ENCODE measurements at places on chromosomes 3 and 15.
A peak's percentile ranks its signal among the peaks of the same experiment; 100 is the strongest.

DNA sequence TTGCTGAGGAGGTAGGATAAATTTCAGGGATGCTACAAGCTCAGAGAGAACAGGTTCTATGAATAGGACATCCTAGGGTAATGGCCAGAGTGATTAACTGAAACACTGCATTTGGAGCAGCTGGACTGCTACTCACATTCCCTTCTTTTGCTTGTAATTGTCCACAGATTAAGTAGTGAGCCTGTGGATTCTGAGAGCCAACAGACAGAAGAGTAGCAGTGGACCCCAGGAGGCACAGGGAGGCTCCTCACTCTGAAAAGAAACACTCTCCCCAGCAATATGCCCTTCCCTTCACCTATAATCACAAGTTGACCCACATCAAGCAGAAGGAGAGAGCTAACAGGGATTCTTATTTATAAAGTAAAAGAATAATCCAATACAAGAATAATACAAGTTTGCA is 10.6 kb upstream of the RFX7 start:
- H3K4me3 ChIP-seq = no peak overlapping the region
- H3K27me3 ChIP-seq = no peaks in the 10 kb centered on the region
- no peak for DNase-seq
- no peaks in the 10 kb centered on the region for H3K36me3 ChIP-seq

DNA sequence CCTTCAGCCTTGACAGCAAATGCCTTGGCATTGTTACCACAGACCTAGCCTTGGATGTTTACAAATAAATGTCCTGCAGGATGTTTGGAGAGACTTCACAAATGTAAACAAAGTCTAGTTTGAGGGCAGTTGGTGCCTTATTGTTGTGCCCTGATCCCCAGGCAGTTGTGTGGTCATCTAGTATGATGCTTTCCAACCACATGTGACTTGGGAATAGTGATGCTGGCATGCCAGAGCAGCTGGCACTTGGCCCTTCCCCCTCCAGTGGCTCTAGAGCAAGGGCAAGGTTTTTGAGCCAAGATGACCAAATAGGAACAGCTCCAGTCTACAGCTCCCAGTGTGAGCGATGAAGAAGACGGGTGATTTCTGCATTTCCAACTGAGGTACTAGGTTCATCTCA is 258.2 kb downstream of the ADAMTS17 start:
- no peak overlapping the region for H3K4me3 ChIP-seq
- H3K36me3 ChIP-seq = no peaks in the 10 kb centered on the region
- no peaks in the 10 kb centered on the region for H3K4me1 ChIP-seq

DNA sequence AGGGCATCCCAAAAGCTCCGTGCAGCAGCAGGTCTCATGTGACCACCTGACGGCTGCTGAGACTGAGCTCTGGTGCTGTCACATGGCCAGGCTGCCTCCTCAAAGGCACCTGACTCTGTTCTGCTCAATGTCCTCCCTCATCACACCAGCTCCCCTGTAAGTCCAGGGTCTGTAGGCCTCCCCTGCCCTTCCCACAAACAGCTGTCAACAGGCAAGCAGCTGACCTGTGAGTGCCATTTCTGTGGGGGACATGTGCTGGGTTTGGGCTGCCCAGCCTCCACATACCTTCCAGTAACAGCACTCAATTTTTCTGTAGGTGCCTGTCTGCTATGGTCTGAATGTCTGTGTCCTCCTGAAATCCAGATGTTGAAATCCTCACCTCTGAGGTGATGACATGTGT is 11.2 kb downstream of the NUP210 start:
- peaks cover 9% of the 10 kb centered on the region for H3K4me1 ChIP-seq
- DNase-seq = no peak
- no peaks in the 10 kb centered on the region for H3K36me3 ChIP-seq
- H3K4me3 ChIP-seq = no peak overlapping the region
- no peak overlapping the region for H3K27ac ChIP-seq
- H3K27me3 ChIP-seq = no peaks in the 10 kb centered on the region

GRCh38 chr3:186046838-186047237 is 62.1 kb downstream of the ETV5 start:
- no peaks in the 10 kb centered on the region for H3K36me3 ChIP-seq
- no peaks in the 10 kb centered on the region for H3K4me1 ChIP-seq
- no peak for DNase-seq
- H3K4me3 ChIP-seq = no peak overlapping the region
- H3K27ac ChIP-seq = no peak overlapping the region
- no peaks in the 10 kb centered on the region for H3K27me3 ChIP-seq

GRCh38 chr15:76198456-76199105 is 112.7 kb downstream of the ETFA start:
- H3K4me1 ChIP-seq = peaks cover 73% of the 10 kb centered on the region
- no peak overlapping the region for H3K4me3 ChIP-seq
- no peaks in the 10 kb centered on the region for H3K36me3 ChIP-seq
- H3K27ac ChIP-seq = peak overlapping the region; percentile 0
- DNase-seq = no peak

DNA sequence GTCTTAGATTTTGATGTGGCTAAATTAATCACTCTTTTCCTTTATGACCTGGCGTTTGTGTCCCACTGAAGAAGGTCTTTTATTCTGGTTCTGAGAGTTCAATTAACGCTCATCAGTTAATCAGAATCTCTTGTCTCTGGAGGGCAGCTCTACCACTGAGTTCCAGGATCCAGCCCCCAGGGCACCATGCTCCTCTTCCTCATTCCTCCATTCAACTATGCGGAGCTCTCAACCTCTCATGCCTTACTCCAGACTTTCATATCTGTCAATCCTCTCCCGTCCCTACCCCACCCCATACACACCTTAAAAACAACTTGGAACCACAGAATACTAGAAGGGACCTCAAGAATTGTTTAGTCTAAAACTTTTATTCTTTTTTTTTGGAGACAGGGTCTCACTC is 4.8 kb upstream of the ABHD5 start:
- no peaks in the 10 kb centered on the region for H3K27me3 ChIP-seq
- no peak for DNase-seq
- H3K36me3 ChIP-seq = no peaks in the 10 kb centered on the region
- H3K4me3 ChIP-seq = no peak overlapping the region

Data from esophagus squamous epithelium (tissue), 5 donors.